WTC11 (cell line): ENCODE measurements at places on chromosomes 12 and 14. TPM values are rescaled to one million over a fixed set of nuclear protein-coding genes. Genes with fewer than 3 reads are reported as not detected.

Gene PPM1H
- total RNA-seq, result 37.1 to 45.6 TPM (median 40.9 TPM) in 3 replicates

Gene HOXC10
- total RNA-seq, result 0.09 TPM in 1 of 3 replicates, not detected in the others

Gene TMEM132C
- total RNA-seq, result not detected in 3 replicates

Gene GPR135
- total RNA-seq, result 1.6 to 1.7 TPM (median 1.7 TPM) in 3 replicates

Gene SLC39A9
- 39.2 to 44.1 TPM (median 42.6 TPM) in 3 replicates for total RNA-seq

Gene GRIN2B
- total RNA-seq, result 1.3 to 1.6 TPM (median 1.4 TPM) in 3 replicates
